ENCODE measurements at places on chromosomes 5 and 9. TPM values are rescaled to one million over a fixed set of nuclear protein-coding genes. Genes with fewer than 3 reads are reported as not detected.

Gene BTNL8
- 0.31 TPM for total RNA-seq

- peak; percentile 88 for ATAC-seq
Measured at GRCh38 chr9:85420750-85421149, 321.0 kb downstream of the AGTPBP1 start.

Gene HTR1A
- 0.58 TPM for total RNA-seq

DNA sequence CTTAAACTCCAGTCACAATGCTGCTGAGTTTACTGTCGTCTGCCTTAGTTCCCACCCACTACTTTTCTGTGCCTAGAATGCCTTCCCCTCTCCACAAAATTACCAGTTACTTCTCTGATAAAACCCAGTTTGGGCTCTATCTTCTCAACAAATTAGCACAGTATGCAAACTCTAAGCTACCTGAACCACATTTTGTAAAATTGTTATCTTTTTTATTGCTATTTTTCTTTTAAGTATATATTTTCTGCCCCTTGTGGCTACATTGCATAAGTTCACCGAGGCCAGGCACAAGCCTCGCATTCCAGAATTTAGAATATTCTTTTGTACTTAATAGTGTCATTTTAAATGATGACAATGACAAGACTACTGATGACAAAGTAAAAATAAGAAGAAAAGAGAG, 60.0 kb downstream of the POU5F2 start:
- no peak for ATAC-seq

- no peak for ATAC-seq
Measured at GRCh38 chr9:13688223-13688989, 408.9 kb upstream of the MPDZ start.

DNA sequence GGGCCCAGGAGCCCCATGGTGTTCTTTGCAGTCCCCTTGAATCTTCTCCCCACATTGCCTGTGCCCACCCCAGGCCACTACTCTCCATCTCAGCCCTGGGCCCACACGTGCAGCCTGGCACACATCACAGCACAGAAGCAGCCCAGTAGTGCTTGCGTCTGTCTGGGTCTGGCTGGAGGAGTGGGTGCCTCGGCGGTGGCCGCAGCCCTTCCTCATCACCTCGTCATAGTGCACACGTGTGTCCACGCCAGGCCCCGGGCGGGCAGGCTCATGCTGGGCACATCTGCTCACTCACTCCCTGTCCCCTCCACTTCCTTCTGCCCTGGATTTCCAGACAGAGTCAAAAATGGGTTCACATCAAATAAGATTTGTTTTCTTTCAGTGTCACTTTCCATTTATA, 33.3 kb downstream of the FGF1 start:
- no peak for ATAC-seq

DNA sequence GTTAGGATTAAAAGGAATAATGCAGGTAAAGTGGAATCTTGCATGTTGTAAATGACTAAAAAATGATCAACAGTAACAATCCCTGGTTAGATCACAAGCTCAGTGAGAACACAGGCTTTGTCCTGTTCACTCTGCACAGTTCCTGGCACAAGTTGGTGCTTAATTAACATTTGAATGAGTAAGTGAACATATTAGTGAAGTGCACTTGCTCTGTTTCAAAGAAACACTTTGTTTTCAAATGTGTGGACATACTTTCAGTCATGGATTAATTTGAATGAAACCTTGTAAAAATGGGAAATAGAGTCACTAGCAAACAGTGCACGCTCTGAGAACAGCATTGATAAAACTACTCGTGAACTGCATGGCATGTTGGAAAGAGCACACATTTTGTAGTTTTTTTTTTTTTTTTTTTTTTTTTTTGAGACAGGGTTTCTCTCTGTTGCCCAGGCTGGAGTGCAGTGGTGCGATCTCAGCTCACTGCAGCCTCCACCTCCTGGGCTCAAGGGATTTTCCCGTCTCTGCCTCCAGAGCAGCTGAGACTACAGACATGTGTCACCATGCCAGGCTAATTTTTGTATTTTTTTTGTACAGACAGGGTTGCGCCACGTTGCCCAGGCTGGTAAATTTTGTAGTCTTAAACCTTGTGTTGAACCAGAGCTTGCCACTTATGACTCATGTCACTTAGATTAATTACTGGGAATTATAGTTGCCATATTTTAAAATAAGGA, 159.9 kb downstream of the LURAP1L start:
- peak; percentile 80 for ATAC-seq

GRCh38 chr5:3186736-3187405, 408.8 kb upstream of the IRX1 start:
- peak; percentile 59 for ATAC-seq

DNA sequence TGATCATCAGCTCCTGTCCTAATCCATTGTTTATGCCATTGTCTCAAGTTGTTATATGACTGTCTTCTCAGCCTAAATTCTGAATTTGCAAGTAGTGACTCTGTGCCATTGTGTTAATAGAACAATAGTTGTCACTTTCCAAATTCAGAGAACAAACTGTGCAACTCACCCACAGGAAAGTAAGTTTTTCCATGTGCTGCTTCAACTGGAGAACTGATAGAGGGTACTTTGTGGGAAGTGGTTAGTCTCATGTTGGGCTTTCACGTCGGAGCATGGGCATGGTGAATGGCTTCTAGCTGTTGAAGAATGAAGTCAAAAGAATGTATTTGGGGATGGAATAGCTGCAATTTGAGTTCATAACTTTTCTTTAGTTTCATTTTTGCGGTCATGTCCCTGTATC, 146.0 kb downstream of the CD180 start:
- ATAC-seq = no peak

Gene PTGDS
- 273 TPM for total RNA-seq

- no peak for ATAC-seq
Measured at GRCh38 chr5:131647048-131647769, 12.2 kb upstream of the RAPGEF6 start.

Gene FAM221B
- total RNA-seq = 0.27 TPM

GRCh38 chr5:119452060-119452372, 281 bp upstream of the HSD17B4 start:
- ATAC-seq = no peak

DNA sequence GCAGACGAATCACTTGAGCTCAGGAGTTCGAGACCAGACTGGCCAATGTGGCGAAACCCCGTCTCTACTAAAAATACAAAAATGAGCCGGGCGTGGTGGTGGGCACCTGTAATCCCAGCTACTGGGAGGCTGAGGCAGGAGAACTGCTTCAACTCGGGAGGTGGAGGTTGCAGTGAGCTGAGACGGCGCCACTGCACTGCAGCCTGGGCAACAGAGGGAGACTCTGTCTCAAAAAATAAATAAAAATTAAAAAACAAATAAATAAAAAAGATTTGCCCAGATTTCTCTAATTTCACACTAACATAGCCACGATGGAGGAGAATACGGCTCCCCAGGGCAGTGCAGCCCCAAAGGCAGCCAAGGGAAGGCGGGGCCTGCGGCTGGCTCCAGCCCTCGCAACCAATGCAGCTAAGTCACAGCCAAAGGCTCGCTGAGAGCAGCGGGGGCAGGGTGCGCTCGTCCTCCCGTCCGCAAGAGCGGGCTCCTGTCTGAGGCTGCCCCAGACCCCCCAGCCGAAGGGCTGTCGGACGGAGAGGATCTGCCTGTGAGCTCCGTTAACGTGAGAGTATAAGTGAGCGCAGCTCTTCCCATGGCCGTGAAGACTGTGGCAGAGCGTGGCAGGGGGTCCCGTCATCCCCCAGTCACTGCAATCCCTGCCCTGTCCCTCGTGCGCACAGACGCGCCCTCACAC, 43.5 kb downstream of the SLC12A7 start:
- no peak for ATAC-seq

Gene SCGB3A2
- not detected for total RNA-seq

GRCh38 chr5:120093178-120093577, 370.9 kb upstream of the PRR16 start:
- no peak for ATAC-seq

GRCh38 chr9:136634904-136635303, 27.8 kb upstream of the EGFL7 start:
- ATAC-seq = no peak

All from motor neuron (in vitro differentiated cells).